GM12891 (cell line): ENCODE measurements at places on chromosomes 4 and X.

DNA sequence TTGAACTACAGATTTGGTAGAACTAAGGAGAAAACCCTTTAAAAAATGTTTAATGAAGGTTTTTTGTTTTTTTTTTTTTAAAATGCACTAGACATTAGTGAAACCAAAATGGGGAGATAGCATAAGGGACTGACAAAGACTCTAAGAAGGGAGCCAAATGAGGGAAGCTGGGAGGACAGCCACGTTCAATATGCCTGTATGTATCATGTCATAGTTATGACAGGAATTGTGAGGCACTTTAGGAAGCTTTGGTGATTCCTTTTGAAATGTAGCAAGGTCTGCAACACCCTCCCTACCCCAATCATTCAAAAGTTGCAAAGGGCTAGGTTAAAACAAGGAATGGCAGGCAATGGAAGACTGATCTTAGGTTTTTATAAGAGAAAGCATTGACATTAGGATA lies 526.0 kb downstream of the TLL1 start:
- no peak for DNase-seq

DNA sequence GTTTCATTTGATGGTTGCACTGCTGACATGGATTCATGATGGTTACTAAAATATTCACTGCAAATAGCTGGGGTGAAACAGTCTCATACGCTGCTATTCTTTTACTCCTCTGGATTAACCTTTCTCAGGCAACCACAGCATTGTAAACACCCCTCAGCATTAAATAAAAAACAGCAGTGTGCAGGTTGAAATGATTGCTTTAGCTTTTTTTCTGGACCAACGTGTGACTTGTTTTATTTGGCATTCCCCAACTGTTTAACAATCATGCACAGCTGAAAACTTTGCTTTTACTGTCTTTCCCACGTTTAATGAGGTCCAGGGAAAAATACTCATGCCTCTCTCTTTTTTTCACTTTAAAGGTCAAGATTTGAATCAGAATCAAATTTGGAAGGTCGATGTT lies 490.8 kb downstream of the RAPGEF2 start:
- DNase-seq, result no peak

DNA sequence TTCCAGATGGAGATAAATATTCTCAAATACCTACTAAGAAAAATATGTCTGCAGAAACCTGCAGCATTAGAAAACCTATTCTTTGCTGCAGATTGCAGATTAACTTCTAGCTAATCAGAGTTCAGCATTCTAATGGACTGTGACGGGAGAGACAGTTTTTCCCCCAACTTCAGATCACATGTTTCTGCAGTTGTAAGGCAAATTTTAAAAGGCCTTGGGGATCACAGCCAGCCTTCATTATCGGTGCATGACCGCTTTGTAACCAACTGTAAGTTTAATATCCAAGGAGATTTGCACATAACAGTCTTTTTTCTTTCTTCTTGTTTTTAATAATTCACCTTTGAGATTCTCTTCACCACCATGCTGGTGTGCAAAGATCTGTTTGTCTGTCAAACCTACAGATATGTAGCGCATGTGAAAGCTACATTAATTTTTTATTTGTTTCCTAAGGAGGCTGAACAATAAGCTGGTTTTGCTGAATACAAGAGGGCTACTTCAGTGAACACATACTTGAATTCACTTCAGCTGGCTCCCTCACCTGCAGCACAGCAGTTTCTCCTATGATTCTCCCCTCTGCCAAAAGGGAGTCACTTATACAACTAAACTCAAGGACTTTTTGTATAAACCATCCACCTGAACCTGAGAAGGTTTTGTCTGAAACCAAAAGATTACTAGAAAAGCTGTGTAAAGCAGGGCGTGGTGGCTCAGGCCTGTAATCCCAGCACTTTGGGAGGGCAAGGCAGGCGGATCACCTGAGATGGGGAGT lies 488.5 kb downstream of the RPA4 start:
- DNase-seq, result no peak

- no peak for DNase-seq
These were observed 73.3 kb upstream of the STX18 start for GRCh38 chr4:4614925-4615678.
